ENCODE measurements at places on chromosomes 7 and 10. TPM values are rescaled to one million over a fixed set of nuclear protein-coding genes. Genes with fewer than 3 reads are reported as not detected.

- H3K36me3 ChIP-seq = no peaks in the 10 kb centered on the region
- H3K27ac ChIP-seq = peak overlapping the region; percentile 36
- H3K27me3 ChIP-seq = no peaks in the 10 kb centered on the region
These were observed 12.7 kb upstream of the VDAC2 start for GRCh38 chr10:75197906-75198305.

DNA sequence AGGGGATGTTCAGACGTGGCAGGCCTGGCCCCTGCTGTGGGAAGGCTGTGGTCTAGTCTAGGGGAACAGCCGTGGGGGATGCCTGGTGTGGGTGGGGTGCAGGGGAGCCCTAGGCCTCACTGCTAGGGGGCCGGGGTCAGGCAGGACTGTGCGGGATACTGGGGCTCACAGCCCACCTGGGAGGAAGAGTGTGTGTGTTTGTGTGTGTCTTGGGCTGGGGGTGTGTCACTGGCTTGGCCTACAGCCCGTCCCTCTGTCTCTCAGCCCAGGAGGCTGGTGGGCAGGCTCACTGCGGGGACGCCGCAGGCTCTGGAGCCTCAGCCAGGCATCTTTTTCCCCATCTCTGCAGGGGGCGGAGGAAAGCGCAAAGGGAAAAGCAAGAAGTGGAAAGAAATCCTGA, 118.8 kb downstream of the GRK5 start:
- H3K27ac ChIP-seq = no peak overlapping the region
- peaks cover 2% of the 10 kb centered on the region for H3K27me3 ChIP-seq
- H3K4me3 ChIP-seq = no peak overlapping the region
- DNase-seq = no peak

DNA sequence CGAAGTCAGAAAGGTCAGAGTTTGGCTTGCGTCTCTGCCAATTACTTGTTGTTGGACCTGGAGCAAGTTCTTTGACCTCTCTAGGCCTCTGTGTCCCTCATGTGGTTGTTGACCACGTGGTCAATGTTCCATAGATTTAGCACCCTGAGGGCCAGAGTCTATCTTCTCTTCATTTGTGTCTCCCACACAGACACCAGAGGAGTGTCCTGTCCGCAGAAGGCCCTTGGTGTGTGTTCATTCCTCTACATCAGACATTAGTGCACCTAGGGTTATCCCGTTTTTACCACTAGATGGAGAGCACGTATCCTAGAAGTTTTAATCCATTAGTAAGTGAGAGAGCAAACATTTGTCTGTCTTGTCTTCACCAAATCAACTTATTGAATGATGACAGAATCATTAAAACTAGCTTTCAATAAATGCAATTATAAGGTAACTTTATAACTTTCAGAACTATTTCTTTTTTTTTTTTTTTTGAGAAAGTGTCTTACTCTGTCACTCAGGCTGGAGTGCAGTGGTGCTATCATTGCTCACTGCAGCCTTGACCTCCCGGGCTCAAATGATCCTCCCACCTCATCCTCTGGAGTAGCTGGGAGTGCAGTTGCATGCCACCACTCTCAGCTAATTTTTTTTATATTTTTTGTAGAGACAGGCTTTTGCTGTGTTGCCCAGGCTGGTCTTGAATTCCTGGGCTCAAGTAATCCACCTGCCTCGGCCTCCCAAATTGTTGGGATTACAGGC, 122.5 kb upstream of the ANKRD1 start:
- peak; percentile 19 for DNase-seq
- H3K4me1 ChIP-seq = no peaks in the 10 kb centered on the region
- H3K27ac ChIP-seq = no peak overlapping the region
- H3K36me3 ChIP-seq = no peaks in the 10 kb centered on the region

DNA sequence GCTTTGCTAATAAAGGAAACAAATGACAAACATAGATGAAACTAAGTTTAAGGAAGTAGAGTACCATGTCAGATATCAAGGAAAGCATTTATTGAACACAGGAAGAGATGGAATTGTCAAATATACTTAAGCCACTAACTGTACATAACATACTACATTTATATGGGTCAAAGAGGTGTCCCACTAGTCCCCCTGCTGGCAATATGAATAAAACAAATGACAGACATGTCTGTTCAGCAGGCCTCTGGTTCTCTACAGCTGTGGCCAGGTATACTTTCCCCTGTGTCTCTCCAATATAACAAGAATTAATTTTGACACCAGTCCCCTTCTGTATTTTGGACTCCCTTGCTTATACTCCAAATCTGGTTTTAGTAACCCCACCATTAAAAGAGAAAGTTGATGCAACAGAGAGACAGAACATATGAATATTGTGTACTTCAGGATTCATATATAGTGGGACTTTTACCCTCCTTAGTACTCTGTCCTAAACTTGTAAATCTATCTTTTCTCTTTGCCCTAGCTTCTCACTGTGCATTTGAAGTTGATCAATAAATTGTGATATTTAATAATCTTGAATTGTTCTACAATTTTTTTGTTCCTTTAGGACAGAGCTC, 42.9 kb downstream of the CD36 start:
- peak; percentile 20 for DNase-seq
- H3K4me3 ChIP-seq = no peak overlapping the region
- H3K36me3 ChIP-seq = peaks cover 8% of the 10 kb centered on the region
- no peaks in the 10 kb centered on the region for H3K27me3 ChIP-seq

DNA sequence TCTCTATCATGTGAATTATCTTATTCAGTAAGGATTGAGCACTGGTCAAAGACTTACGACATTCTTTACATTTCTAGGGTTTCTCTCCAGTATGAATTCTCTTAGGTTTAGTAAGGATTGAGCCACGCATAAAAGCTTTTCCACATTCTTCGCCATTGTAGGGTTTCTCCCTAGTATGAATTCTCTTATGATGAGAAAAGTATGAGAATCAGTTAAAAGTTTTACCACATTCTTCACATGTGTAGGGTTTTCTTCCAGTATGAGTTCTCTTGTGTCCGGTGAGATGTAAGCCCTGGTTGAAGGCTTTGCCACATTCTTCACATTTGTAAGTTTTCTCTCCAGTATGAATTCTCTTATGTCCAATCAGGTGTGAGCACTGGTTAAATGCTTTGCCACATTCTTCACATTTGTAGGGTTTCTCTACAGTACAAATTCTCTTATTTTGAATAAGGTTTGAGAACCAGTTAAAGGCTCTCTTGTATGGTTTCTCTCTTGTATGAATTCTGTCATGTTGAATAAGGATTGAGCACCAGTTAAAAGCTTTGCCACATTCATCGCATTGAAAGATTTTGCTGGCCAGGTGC, 445.9 kb downstream of the ZNF479 start:
- H3K27ac ChIP-seq = no peak overlapping the region
- no peaks in the 10 kb centered on the region for H3K4me1 ChIP-seq
- H3K4me3 ChIP-seq = no peak overlapping the region
- no peaks in the 10 kb centered on the region for H3K27me3 ChIP-seq
- peaks cover 21% of the 10 kb centered on the region for H3K36me3 ChIP-seq

DNA sequence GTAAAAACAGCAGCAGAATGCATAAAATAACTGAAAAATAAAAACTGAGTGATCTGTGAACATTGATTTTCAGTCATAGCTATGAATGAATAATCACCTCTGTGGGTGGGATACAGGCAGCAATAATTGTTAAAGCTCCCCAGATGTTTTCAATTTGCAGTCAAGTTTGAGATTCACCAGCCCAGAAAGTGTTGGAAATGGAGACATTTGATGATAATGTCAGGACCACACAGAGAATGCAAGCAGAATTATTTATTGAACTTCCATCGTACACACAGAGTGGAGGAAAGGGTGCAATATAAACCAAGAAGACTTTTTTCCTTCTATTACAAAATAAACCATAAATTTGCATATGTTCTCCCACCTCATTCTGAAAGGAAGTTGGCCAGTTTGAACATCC, 601.7 kb downstream of the ANKRD7 start:
- 0 out of 2 replicates have a peak, but pooled peaks cover 6% of the 10 kb centered on the region for H3K36me3 ChIP-seq
- no peaks in the 10 kb centered on the region for H3K4me1 ChIP-seq
- no peak overlapping the region for H3K27ac ChIP-seq
- H3K27me3 ChIP-seq = no peaks in the 10 kb centered on the region

GRCh38 chr7:68147614-68148238, 1151.1 kb downstream of the TYW1 start:
- H3K4me1 ChIP-seq = no peaks in the 10 kb centered on the region
- peaks cover 3% of the 10 kb centered on the region for H3K27me3 ChIP-seq
- DNase-seq = no peak
- no peak overlapping the region for H3K4me3 ChIP-seq
- peaks cover 4% of the 10 kb centered on the region for H3K36me3 ChIP-seq
- H3K27ac ChIP-seq = no peak overlapping the region

- peaks cover 2% of the 10 kb centered on the region for H3K27me3 ChIP-seq
- no peaks in the 10 kb centered on the region for H3K4me1 ChIP-seq
- H3K27ac ChIP-seq = no peak overlapping the region
- H3K4me3 ChIP-seq = no peak overlapping the region
- no peaks in the 10 kb centered on the region for H3K36me3 ChIP-seq
These were observed 14.6 kb downstream of the AKR1C3 start for GRCh38 chr10:5108658-5109416.

GRCh38 chr10:44178281-44178680, 206.6 kb downstream of the CXCL12 start:
- no peaks in the 10 kb centered on the region for H3K36me3 ChIP-seq
- peaks cover 46% of the 10 kb centered on the region for H3K4me1 ChIP-seq
- peaks cover 2% of the 10 kb centered on the region for H3K27me3 ChIP-seq

DNA sequence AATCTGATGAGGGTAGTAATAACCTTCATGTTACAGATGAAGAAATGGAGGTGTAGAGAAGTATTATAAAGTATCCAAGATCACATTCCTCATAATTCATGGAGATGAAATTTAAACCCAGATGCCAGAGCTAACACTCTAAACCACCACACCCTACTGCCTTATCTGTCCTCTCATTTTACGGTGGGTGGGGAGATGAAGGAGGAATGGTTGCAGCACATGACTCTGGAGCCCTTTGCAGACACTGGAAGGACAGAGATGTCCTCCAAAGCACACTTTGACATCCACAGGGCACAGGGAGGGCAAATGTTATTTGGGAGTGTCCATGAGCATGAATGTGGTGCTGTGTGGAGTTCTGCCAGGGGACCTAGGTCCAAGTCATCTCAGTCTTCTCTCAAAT, 1.1 kb downstream of the PLEKHS1 start:
- peaks cover 30% of the 10 kb centered on the region for H3K4me1 ChIP-seq
- H3K27me3 ChIP-seq = peaks cover 5% of the 10 kb centered on the region
- H3K27ac ChIP-seq = no peak overlapping the region
- H3K4me3 ChIP-seq = no peak overlapping the region
- H3K36me3 ChIP-seq = peaks cover 2% of the 10 kb centered on the region

- peaks cover 23% of the 10 kb centered on the region for H3K27me3 ChIP-seq
- no peak overlapping the region for H3K27ac ChIP-seq
- no peaks in the 10 kb centered on the region for H3K4me1 ChIP-seq
These were observed 43.7 kb downstream of the ZNF273 start for GRCh38 chr7:64946772-64947171.

The SFTPA2 gene
- not detected for total RNA-seq

The ASAH2B gene
- 7.6 TPM for total RNA-seq

The BAMBI gene
- total RNA-seq = 2.2 TPM

The KLF14 gene
- total RNA-seq = not detected

The NUDCD3 gene
- total RNA-seq = 106 TPM
